ENCODE measurements at places on chromosomes 6 and 20.

GRCh38 chr6:13827032-13827431 is 12.7 kb upstream of the MCUR1 start:
- no peak for DNase-seq

- DNase-seq, result no peak
These were observed 107.7 kb upstream of the DTNBP1 start for GRCh38 chr6:15770347-15771143.

DNA sequence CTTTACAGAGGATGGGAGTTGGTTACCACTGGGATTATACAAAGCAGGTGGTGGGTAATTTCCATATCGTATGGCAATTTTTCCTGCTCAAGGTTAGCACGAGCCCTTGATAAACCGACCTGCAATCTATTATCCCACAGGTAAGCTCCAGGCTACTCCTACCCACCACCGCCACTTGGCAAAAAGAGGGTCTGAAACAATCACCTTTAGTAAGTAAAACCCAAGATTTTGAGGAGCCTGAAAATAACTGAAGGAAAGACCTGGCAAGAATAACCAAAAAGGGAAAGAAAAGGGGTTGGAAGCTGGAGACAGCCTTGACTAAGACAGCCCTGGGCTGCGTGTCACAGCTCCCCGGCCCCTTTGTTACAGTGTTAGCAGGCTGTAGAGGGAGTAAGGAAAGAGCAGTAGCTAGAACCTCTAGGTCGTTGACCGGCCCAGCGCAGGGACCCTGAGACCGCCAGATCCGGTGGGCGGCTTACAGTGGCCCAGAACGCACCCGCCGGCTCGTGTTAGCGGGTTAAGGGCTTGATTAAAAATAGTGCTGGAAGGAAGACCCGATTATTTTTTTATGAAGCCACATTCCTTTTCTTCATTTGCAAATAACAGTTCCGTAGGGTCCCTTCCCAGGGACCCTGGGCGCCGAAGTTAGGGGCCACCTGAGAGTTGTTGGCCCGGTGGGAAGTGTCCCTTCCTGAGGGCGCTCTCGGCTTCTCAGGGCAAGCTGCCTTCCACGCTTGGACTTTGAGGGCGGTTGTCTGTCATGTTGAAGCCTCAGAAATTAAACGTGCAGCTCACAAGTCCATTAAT is 30.5 kb downstream of the TFAP2B start:
- no peak for DNase-seq

DNA sequence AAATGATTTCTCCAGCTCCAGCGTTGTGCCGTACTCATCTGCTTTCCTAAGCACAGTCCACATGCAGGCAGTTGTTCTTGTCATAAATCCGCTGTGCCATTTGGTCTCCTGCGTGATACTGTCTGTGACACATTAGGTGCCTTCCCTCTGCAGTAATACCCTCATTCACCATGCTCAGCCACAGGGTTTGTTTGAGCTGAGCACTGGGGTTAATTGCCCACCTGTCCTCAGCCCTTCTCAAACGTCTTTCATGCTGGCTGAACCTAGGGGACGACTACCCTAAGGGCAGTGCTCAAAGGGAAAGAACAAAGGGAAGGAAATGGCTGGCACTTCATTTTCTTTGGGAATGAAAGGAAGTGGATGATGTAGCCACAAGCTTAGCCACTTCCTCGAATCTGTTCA is 64.2 kb upstream of the MYLIP start:
- peak; percentile 61 for DNase-seq

DNA sequence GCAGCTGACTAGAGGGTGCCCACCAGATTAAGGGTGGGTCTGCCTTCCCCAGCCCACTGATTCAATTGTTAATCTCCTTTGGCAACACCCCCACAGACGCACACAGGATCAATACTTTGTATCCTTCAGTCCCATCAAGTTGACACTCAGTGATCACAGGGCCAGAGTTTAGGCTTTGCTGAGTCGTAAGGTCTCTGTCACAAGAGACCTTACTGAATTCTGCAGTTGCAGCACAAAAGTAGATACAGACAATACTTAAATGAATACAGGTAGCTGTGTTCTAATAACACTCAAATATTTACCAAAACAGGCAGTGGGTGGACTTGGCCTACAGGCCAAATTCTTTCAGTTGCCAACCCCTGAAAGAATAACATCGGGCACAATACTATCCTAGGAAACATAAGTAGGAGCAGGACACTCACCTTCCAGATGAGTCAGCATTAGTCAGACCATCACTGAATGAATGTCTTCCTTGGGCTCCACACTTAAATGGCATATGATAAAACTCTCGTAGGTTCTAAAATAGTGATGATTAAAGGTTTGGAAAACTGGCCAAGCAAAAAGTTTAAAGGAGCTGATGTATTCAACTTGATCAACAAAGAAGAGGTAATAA is 190.0 kb downstream of the UBE3D start:
- DNase-seq, result no peak

DNA sequence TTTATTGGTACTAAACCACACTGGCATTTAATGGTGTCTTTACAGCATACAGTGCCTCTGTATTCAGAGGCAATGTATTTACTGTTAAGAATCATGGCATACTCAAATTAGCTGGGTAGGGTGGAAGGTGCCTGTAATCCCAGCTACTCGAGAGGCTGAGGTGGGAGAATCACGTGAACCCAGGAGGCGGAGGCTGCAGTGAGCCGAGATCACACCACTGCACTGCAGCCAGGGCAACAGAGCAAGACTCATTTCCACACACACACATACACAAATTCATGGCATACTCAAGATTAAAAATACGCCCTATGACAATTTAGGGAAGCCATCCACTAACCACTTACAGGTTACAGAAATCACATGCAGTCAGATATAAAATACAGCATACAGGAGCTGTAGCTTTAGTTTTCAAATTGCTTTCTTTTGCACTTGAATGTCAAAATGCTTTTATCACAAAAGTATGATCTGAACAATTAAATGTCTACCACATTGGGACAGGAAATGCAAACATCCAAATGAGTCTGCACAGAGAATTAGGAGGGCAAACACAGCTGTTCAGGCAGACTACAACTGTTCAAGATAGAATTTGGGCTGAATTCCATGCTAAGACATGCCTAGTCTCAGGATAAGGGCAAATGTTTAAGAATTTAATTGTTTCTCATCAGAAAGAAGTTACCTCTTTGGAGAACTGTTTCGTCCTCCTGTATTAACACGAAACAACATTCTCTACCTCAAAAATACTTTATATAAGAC is 36.4 kb downstream of the CSNK2A1 start:
- DNase-seq, result no peak

DNA sequence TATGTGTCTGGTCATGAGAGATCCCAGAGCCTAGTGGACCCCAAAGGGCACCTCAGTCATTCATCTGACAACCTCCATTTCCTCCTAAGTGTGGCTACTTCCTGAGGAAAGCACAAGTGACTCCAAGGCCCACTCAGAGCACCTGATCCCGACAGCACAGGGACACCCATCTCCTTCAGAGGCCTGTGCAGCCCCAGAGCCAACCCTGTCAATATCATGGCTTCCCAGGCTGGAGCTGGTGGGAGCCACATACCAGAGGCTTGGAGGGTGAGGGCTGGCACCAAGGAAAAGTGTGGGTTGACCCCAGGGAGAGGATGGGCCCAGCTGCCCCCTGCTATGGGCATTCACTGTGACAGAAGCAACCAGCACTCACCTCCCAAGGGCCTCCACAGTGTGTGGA is 117.3 kb downstream of the PSMB1 start:
- DNase-seq, result no peak

GRCh38 chr6:5814116-5814515 is 192.6 kb downstream of the NRN1 start:
- no peak for DNase-seq

GRCh38 chr20:48153523-48153922 is 368.2 kb upstream of the SULF2 start:
- peak; percentile 76 for DNase-seq

GRCh38 chr6:116511424-116512110 is at the start of gene CALHM5:
CALHM5 (plus strand) TSS chr6:116511639; CDS start chr6:116511697, 58 bp downstream.
- no peak for DNase-seq

GRCh38 chr6:116019428-116019827 is 41.3 kb downstream of the FRK start:
- no peak for DNase-seq

DNA sequence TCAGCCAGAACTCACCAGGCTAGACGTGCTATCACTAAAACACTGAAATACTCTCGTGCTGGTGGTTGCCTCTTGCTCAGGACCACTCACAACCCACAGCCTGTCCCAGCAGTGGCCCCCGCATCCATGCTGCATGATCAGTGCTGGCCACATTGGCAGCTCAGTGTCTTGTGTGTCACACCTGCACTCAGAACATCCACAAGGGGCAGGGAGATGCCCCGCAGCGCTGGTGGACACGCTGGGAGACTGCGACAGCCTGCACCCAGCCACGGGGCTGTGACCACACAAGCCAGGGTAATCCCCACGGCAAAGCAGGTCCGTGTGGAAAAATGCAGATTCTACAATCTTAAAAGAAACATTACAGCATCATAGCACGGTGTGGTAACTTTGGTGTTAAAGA is 23.9 kb upstream of the APMAP start:
- no peak for DNase-seq

DNA sequence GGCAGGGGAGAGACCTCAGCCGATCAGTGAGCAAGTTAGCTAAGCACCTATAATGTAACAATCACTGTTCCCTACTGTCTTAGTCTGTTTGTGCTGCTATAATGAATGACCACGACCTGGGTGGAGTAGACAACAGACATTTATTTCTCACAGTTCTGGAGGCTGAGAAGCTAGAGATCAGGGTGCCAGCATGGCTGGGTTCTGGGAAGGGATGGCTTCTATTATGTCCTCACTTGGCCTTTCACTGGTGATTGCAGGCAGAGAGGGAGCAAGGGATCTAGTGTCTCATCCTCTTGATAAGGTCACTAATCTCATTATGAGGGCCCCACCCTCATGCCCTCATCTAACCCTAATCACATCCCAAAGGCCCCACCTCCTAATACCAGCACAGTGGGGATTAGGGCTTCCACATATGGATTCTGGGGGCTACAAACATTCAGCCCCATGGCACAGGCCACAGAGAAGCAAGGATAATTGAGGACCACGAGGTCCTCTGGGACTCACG is 162.5 kb downstream of the CD83 start:
- DNase-seq, result no peak

DNA sequence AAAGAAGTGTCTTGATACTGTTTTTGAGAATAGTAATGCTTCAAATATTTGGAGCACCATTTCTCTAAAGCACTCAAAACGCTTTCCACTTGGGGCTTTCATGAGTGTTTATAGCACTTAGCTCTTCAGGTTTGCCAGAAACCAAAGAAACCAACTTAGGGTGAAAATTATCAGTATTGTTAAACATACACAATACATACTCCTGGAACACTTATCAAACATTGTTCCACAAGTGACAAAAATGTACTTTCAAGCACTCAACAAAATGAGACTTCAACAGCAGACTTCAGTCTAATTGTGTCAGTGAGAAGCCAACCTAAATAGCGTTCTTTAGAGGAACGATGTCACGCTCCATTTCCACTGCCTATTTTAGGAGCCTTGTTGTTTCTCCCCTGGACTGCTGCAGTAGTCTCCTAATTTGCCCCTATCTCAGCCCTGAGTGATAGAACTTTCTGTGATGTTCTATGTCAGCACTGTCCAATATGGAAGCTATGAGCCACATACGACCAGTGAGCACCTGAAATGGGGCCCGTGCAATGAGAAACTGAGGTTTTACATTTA is 461.3 kb downstream of the KIF16B start:
- DNase-seq, result no peak

DNA sequence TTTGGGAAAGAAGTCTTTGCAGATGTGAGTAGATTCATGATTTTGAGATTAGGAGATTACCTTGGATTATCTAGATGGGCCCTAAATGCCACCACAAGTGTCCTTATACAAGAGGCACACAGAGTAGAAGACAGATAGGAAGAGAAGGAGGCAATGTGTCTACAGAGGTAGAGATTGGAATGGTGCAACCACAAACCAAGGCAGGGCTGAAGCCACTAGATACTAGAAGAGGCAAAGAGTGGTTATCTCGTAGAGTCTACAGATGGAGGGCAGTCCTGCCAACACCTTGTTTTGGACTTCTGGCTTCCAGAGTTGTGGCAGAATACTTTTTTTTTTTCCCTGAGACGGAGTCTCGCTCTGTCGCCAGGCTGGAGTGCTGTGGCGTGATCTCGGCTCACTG is 138.3 kb upstream of the AKIRIN2 start:
- DNase-seq, result no peak

DNA sequence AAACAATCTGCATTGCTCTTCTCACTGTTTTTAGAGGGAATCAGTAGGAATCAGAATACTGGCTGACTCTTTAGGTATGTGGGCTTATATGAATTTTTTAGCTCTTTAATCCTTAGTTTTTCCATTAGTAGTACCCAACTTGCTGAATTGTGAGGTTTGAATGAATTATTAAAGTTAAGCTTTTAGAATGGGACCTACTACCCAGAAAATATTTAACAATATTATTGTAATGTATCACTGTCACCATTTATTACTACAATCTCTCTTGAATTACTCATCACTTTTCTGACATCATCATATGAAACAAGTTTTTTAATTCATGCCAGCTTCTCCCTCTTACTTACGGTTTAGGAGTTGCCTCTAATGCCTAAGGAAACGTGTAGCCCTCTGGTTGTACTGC is 212.7 kb downstream of the BCKDHB start:
- no peak for DNase-seq

DNA sequence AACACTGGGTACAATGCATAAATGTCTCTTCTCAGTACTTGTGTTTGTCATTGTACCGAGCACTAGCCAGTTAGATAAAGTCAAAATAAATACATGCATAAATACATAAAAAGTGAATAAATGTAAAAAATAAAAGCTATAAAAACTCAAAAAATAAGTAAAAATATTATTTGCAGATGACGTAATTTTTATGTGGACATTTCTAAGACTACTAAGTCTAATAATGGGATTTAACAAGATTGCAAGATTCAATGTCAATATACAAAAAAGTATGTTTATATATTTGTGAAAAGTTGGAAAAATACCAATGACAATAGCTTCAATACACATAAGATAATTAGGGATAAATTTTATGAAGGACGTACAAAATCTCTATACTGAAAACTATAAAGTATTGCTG is 639.6 kb downstream of the CBLN4 start:
- no peak for DNase-seq

GRCh38 chr6:139540276-139540675 is 165.8 kb upstream of the CITED2 start:
- DNase-seq, result no peak

GRCh38 chr6:2363211-2363610 is 117.8 kb upstream of the GMDS start:
- DNase-seq, result no peak

DNA sequence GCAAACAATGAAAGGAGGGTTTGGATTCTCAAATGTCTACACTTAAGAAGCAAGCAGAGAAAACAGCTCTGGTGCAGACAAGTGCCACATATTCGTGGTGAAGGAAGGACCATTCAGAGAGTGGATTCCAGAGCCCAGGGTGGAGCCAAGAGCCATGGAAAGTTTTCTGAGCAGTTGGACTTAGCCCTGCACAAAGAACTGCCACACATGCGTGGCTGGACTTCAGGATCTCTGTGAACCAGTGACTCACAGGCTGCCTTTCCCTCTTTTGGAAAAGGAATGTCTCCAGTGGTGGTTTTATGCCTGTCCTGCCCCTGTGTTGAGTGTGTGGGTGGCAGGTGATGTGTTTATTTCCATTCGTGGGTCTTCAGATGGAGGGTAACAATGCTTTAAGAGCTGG is 489.5 kb downstream of the CDH26 start:
- DNase-seq, result no peak

GRCh38 chr6:15524861-15525401 is 137.9 kb downstream of the DTNBP1 start:
- no peak for DNase-seq
